ENCODE measurements at places on chromosomes 1 and 21.
A peak's percentile ranks its signal among the peaks of the same experiment; 100 is the strongest.

- DNase-seq = no peak
Observed at GRCh38 chr1:232574077-232574476, 55.9 kb downstream of the SIPA1L2 start.

DNA sequence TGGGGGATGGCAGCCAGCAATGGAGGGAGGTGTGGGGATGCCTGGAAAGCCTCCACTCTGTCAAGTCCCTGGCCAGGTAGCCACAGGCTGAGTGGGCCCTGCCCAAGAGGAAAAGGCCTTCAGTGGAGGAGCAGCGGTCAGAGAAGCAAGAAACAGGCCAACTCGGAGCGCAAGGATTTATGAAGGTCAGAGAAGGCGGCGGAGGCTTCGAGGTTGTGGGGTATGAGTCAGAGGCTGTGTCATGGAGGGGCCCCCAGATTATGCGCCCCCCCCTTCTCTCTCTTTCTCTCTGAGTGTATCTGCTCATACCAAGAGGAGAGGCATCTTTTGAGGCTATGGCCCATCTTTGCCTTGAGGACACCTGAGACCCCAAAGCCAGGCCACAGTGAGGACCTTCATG, 99.5 kb downstream of the CASZ1 start:
- no peak for DNase-seq

- DNase-seq = no peak
Observed at GRCh38 chr1:161114556-161114955, 3.3 kb downstream of the PFDN2 start.

- no peak for DNase-seq
Observed at GRCh38 chr1:94079080-94079940, 41.6 kb downstream of the ABCA4 start.

DNA sequence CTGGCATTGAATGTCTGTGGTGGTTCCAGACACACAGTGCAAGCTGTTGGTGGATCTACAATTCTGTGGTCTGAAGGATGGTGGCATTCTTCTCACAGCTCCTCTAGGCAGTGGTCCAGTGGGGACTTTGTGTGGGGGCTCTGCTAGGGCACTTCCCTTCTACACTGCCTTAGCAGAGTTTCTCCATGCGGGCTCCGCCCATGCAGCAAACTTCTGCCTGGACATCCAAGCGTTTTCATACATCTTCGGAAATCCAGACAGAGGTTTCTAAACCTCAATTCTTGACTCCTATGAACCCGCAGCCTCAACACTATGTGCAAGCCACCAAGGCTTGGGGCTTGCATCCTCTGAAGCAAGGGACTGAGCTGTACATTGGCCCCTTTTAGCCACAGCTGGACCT, 43.0 kb downstream of the RGS18 start:
- DNase-seq = no peak

GRCh38 chr1:159924025-159924790, 1.1 kb downstream of the TAGLN2 start:
- peak; percentile 95 for DNase-seq

- no peak for DNase-seq
Observed at GRCh38 chr1:40711465-40712404, 20.2 kb downstream of the NFYC start.

GRCh38 chr21:37971390-37971950, 55.2 kb upstream of the KCNJ6 start:
- no peak for DNase-seq

DNA sequence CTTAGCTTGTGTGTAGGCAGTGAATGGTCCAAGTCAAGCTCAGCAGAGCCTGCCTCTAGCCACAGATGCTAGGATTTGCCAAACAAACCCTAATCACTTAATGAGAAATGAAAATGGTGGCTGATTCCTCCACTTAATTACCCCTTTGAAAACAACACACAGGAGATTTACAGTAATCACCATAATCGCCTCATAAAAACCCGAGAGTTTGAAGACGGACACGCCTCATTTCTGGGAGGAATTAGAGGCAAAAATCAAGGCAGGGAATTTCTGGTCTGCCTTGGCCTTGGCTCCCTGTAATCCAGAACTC, 16.3 kb upstream of the FOXE3 start:
- no peak for DNase-seq

- DNase-seq = no peak
Observed at GRCh38 chr1:4224684-4225467, 324.8 kb upstream of the C1orf174 start.

DNA sequence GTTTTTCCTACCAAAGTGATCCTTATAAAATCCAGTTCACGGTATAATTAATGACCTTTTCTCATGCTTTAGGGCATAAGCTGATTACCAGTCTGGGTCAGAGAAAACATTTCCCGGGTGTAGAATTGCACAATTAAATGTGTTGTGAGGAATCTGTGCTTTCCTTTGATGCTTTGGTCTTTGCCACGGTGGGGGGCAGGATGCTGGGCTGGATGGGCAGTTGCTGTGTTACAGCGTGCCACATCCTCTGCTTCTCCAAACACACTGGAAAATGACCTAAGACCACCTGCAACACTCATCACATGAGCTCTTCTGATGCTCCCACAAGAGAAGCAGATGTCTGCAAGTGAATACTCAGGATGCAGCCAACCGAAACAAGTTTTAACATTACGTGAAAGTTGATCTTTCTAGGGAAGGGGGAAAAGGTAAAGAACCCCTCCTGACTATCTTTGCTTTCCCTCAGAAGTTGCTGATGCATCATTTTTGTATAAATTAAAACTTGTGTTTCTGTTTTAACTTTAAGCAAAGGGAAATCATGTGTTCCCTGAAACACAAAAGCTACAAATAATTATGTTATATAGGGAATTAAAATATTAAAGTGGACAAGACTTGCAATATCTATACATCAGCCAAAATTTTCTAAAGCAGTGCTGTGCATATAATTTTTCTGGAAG, 515.3 kb upstream of the NR5A2 start:
- no peak for DNase-seq

GRCh38 chr1:210299501-210299900, 29.2 kb upstream of the HHAT start:
- DNase-seq = no peak

DNA sequence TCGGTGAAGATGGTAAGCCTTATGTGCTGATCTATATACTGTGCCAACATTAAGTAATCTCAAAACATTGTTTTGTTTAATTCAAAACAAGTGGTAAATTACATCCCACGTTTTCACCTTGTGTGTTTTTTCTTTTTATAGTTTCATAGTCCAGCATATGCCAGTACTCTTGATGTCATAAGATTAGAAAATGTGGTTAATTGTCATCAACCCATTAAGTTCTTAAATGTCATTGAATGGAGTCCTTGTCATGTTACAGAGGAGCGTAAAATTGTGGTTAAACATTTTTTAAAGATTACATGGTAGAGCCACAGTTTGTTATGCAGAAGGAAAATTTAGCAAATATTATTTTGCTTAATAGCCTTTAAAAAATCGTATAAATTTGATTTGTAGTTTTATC, 93.1 kb downstream of the FNBP1L start:
- no peak for DNase-seq

- no peak for DNase-seq
Observed at GRCh38 chr1:18712252-18712600, 81.6 kb downstream of the PAX7 start.

GRCh38 chr21:37525810-37526209, 159.2 kb downstream of the DYRK1A start:
- no peak for DNase-seq

GRCh38 chr1:79323239-79324025, 316.9 kb upstream of the ADGRL4 start:
- DNase-seq = no peak

DNA sequence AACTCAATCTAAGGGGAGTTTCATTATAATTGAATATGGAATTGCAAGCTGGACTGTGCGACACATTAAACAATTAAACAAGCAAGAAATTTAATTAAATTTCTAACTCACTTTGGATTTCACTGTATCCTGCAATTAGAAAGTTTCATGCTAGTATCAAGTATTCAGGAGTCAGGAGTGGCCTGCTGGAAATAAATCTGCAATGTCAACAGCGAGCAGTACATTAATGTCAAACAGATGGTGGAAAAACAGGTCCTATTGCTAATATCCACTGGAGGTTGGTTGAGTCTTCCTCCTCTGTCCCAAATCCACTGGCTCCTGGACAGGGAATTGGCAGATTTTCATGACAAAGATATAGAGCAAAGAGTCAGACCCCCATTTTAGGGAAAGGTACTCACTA, 237.1 kb downstream of the VAV3 start:
- DNase-seq = no peak

DNA sequence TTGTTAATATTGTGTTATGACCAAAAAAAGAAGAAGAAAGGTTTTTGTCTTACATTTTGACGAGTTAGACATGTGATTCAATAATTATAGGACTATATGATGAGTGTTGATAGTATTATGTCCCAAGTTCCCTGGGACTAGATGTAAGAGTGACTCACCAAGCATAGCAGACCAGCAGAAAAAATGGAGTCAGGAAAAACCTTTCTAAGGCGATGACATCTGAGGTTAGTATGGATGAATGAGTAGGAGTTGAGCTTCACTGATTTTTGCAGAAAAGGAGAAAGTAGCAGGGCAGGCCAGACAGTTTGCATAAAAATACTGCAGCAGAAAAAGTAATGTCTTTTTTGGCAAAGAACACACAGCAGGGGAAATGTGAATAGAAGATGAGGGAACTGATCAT, 1041.3 kb upstream of the ADGRL4 start:
- no peak for DNase-seq

DNA sequence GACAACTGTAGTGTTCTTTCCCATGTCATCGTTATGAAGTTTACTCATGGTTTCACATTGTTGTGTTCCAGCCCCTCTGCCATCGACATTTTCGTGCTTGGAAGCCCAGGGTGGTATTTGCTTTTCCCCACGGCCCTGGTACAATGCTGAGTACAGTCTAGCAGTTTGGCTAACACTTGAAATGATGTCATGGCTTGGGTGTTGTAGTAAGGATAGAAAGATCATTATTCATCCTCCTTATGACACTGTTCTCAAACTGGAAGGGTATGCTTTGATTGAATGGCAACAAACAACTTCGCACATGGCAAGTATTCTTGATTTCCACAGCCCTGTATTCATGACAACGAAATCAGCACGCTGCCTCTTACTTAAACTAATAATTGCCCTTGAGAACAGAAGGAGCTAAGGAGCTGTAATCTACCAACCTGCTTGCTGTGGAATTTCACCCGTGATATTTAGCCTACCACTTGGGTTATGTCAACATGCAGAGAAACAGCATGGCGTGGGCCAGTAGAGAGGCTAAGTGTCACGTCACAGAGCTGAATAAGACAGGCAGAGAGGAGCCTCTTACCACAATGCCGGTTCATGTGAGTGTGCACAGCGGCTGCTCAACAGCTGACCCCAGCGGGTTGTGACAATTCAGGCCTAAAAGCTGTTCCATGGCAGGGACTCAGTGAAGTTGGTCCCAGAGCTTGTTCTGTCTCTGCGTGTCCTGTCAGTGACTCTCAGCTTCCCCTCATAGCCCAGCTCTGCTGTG, 73.9 kb downstream of the KCNJ6 start:
- no peak for DNase-seq

- DNase-seq = no peak
Observed at GRCh38 chr1:154798645-154799044, 71.4 kb downstream of the KCNN3 start.

DNA sequence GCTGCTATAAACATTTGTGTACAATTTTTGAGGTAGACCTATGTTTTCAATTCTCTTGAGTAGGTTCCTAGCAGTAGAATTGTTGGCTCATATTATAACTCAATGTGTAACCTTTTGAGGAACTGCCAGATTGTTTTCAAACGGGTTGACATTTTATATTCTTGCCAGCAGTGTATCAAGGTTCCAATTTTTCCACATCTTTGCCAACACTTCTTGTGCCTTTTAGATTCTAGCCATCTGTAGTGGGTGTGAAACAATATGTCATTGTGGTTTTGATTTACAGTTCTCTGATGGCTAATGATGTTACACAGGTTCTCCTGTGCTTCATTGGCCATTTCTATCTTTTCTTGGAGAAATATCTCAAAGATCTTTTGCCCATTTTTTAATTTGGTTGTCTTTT, 36.4 kb downstream of the MAP3K7CL start:
- DNase-seq = no peak

DNA sequence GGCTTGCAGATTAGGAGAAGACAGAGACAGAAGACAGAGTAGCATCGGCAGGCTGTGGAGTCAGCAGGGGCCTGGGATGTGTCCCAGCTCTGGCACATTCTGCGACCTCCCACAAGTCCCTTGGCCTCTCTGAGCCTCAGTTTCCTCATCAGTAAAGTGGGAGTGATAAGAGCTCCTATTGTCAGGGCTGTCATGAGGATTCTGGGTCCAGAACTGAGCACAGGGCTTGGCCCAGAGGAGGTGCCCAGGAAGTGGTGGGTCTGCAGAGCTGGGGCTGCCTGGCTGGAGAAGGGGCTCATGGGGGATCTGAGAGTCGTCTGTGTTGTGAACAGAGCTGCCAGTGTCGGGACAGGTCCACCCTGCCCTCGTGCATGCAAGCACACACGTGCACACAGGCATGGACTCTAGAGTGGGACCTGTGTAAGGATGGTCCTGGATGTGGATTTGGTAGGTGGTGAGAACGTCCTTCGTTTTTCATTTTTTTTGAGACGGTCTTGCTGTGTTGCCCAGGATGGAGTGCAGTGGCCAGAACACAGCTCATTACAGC, 262.9 kb downstream of the PTPRU start:
- DNase-seq = no peak

GRCh38 chr1:50968821-50969610, 1.0 kb upstream of the CDKN2C start:
- DNase-seq = peak; percentile 86

GRCh38 chr1:175863299-175864050, 120.1 kb upstream of the TNR start:
- DNase-seq = no peak

DNA sequence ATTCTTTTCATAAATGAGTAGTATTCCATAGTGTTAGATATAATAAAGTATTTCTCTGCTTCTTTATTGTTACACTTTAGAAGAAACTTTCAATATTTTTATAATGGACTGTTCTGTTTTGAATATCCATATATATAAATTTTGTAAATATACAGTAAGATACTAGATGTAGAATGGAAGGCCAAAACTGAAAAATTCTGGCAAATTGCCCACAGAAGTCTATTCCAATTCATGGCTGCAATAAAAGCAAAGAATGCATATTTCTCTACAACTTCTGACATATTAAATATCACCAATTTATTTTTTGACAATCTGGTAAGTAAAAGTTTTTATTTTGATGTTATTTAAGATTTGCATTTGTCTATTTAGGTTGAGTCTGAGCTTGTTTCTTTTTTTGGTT, 532.5 kb downstream of the NCAM2 start:
- no peak for DNase-seq

GRCh38 chr1:116147972-116148371, 36.8 kb downstream of the MAB21L3 start:
- DNase-seq = no peak

DNA sequence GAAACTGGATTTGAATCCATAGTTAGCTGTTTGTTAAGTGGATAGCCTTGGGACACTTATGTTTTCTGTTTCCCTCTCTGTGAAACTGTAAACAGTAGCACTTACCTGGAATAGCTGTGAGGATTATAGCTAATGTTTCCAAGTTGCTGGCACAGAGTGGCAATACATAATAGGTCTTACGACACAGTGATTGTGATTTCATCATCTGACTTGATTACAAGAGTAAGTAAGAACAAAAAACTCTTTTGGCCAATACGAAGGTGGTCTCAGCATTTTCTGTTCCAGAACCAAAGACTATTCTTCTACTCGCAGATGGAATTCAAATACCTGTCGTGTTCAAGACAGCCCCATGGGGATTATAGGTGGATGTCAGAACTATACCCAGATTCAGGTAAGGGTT, 2.1 kb downstream of the C8B start:
- no peak for DNase-seq
